Activated B cell treated with CpG ODN at 0.5 μM for 24 hours (primary cell): ENCODE measurements at places on chromosomes 2 and 18. TPM values are rescaled to one million over a fixed set of nuclear protein-coding genes. Genes with fewer than 3 reads are reported as not detected.

The HAUS1 gene
- 34.6 and 39.5 TPM in 2 replicates for total RNA-seq

The RAD51AP2 gene
- not detected in 2 replicates for total RNA-seq

The AAMP gene
- 63.4 and 63.6 TPM in 2 replicates for total RNA-seq

The KLHL14 gene
- 41.7 and 46.5 TPM in 2 replicates for total RNA-seq

The KRTCAP3 gene
- 6.3 and 10.0 TPM in 2 replicates for total RNA-seq

The FAM110C gene
- 0.18 TPM in 1 of 2 replicates, not detected in the other for total RNA-seq

The ANO7 gene
- total RNA-seq, result 1.2 and 1.5 TPM in 2 replicates

The RUFY4 gene
- total RNA-seq, result 0.53 TPM in 1 of 2 replicates, not detected in the other

The CPLX4 gene
- not detected in 2 replicates for total RNA-seq

The SH3RF3 gene
- 0.07 and 0.09 TPM in 2 replicates for total RNA-seq

The SLC11A1 gene
- 0.89 and 0.93 TPM in 2 replicates for total RNA-seq

DNA sequence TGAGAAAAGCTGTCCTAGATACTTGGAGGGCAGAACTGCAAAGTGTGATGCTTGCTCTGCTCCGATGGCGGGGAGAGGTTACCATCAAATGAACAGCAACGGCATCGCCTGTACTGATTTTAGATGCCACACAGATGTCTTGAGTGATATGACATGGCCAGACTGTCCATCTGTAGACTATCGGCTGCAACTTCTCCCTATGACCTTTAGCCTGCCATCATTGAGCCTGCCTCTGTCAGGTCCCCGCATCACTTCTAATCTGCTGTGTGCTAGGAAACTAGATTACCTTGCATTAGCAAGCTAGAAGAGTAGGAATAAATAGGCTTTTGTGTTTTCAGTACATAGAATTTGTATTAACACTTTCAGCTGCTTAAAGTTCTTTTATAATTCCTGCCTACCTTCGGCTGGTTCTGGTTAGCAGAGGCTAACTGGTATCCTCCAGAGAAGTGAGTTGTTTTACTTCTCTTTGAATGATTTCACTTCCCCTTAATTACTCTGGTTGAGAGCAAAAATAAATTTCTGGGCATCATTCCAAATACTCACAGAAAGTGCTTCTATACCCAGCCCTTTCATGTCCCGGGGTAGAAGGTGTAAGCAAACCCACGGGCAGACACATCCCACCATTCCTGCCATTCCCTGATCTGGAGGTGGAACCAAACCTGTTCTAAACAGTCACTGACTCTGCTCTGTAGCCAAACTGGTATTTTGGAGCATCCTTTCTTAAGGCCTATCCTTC, 24.0 kb downstream of the GAREM2 start:
- no peak for DNase-seq

DNA sequence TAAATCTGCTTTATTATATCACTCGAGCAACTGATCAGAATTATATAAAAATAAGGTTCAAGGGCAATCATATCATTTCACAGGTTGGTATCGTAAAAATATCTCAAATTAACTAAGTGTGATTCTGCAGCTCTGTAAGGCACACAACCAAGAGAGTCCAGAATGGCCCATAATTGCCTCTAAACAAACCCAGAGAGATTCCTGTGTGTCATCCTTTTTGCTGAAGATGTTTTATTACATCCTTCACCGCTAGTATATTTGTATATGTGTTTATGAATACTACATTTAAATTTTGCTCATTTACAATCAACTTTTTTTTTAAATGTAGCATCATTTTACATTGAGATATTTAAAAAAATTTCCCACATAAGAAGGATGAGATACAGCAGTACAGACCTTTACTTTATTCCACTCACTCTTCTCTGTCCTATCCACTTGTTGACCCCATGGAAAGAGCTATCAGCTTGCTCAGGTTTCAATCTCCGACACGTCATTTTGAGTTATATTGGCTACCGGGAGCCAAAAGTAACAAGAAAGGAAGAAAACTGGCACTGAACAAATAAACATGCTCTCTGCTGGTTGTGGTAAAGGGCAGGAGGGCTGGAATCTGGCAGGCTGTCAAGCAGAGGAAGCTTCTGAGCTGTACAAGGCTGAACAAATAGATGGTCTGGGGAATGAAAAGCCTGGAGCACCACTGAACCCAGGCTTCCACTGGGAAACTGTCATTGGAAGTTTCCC, 23.1 kb downstream of the PLA2R1 start:
- no peak for DNase-seq

- DNase-seq, result no peak
Measured at GRCh38 chr2:64374686-64375085, 79.3 kb upstream of the LGALSL start.

- DNase-seq, result no peak
Measured at GRCh38 chr2:43763091-43763490, 10.7 kb upstream of the DYNC2LI1 start.

DNA sequence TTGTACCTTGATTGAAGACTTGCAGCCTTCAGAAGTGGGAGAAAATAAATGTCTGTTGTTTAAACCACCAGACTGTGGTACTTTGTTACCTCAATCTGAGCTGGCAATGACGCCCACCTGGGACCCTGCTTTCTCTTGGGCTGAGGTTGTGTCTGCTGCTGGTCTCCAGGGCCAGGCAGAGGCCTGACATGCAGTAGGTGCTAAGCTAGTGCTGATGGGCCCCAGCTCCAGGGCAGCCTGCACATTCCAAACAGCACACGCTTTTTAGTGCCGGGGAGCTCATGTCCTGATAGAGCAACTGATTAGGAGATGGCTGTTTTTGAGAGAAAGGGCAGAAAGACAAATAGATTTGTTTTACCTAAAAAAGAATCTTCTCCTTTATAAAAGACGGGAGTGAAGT, 664.0 kb upstream of the HS6ST1 start:
- no peak for DNase-seq

GRCh38 chr2:117536139-117536538, 278.4 kb upstream of the DDX18 start:
- DNase-seq, result no peak

DNA sequence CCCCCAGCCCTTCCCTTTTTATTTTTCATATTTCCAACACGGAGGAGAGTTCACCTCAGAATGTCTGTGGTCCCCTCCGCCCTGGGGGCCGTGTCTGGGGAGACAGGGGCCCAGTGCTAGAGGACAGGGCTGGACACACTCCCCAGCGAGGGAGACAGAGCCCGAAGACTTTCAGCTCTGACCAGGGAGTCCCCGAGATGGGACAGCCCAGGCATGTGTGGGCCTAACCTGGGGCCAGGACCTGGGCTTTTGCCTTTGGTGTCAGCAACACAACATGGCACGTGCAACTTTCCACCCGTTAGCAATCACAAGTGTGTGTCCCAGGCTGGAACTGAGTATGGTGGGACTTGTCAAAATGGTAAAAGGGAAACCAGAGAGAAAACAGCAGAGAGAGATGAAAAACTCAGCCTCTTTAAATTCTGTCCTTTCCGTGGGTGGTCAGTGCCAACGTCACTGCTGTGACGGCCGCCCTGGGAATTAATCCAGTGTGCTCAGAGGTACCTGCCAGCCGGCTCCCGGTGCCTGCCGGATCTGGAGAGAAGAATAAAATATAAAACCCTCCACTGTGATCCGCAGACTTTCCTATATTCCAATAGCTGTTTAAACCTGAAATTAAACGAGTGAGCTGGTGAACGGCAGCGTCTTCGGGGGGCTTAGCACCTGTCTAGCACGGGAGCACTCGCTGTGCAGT, 245.8 kb downstream of the EIPR1 start:
- no peak for DNase-seq

GRCh38 chr2:172375251-172375650, 52.1 kb upstream of the ITGA6 start:
- no peak for DNase-seq

- no peak for DNase-seq
Measured at GRCh38 chr2:133390156-133390555, 178.1 kb downstream of the NCKAP5 start.

- DNase-seq, result no peak
Measured at GRCh38 chr18:23380001-23380550, 73.0 kb upstream of the RIOK3 start.

GRCh38 chr2:69465513-69466456, 28.6 kb upstream of the NFU1 start:
- no peak for DNase-seq

DNA sequence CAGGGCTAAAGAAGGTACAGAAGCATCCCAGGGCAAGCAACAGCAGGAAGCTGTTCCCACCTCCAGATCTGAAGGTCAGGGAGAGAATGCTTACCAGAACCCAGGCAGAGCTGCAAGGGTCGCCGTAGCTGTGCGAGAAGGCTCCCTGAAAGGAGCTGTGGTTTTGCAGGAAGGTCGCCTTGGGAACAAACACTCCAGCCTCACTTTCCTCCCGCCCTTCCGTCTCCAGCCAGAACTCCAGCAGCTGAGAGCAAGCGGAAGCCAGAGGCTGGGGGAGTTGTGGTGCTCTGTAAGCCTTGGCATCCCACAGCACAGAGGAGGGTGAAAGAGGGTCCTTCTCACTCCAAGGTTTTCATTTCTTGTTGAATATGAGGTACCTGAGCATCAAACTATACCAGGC, 18.3 kb upstream of the ICOS start:
- no peak for DNase-seq

DNA sequence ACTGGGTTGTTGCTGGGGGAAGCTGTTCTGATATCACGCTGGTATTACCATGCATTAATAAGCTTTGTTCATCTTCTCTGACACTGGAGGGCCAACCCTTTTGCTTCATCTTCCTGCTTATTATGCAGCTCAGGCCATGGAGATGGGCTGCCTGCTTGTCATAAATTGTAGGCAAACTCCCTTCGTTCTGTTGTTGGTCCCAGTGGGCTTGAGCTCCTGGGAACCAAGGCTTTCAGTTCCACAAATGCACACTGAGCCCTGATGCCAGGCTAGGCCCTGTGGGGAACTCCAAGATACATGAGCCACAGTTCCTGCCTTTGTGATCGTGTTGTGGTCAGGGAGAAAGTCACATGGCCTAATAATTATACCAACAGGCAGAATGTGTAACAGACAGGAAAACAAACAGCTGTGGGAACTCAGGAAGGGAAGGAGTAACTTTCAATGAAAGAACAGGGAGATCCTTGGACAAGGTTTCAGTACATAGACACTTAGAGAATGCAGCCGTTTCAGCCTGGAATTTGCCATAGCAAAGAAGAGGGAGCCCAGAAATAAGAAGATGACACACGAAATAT, 49.0 kb upstream of the BCL2L11 start:
- no peak for DNase-seq

DNA sequence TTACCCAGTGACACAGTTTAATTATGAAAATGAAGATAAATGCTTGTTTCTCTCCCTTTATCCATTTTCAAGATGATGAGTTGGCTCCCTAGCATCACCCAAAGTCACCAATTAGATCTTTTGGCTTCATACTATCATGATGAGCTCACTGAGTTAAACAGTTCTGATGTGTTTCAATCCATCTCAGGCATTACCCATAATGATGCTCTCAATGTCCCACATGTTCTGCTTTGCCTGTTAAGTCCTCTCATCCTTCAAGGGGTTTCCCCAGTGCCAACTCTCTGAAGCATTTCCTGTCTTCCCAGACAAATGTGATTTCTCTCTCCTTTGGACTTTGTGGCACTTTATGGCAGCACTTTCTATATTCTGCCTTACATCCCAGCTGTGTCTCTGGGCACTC, 92.6 kb downstream of the EPB41L3 start:
- no peak for DNase-seq

- no peak for DNase-seq
Measured at GRCh38 chr2:172775319-172775718, 39.7 kb downstream of the RAPGEF4 start.

- no peak for DNase-seq
Measured at GRCh38 chr18:9334973-9335696, 562 bp downstream of the TWSG1 start.

GRCh38 chr2:201406077-201406662, 45.1 kb downstream of the TRAK2 start:
- no peak for DNase-seq

DNA sequence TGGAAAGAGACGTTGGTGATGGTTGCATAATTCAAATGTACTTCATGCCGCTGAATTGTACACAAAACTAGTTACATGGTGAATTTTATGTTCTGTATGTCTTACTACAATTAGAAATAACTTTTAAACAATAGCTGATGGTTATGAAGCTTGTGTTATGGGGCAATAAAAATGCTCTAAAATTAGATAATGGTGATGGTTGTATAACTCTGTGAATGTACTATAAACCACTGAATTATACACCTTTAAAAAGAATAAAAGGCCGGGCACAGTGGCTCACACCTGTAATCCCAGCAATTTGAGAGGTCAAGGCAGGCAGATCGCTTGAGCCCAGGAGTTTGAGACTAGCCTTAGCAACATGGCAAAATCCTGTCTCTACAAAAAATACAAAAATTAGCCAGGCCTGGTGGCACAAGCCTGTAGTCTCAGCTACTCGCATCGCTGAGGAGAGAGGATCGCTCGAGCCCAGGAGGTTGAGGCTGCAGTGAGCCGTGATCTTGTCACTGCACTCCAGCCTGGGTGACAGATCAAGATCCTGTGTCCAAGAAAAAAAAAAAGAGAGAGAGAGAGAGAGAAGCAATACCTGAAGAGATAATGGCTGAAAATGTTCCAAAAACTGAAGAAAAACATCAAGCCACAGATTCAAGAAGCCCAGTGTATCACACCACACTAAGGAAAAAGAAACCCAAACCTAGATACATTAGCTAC, 6.3 kb downstream of the RNU4ATAC start:
- no peak for DNase-seq

GRCh38 chr18:59461171-59461570, 102.1 kb upstream of the LMAN1 start:
- DNase-seq, result no peak

GRCh38 chr18:10661317-10661716, 135.5 kb downstream of the NAPG start:
- no peak for DNase-seq

GRCh38 chr2:147469471-147469870, 375.4 kb upstream of the ACVR2A start:
- DNase-seq, result no peak

- DNase-seq, result no peak
Measured at GRCh38 chr2:37026050-37026449, 58.1 kb downstream of the HEATR5B start.

GRCh38 chr2:145909766-145910165, 1389.8 kb upstream of the ZEB2 start:
- DNase-seq, result no peak

- no peak for DNase-seq
Measured at GRCh38 chr2:234368861-234369261, 128.0 kb downstream of the ARL4C start.

- no peak for DNase-seq
Measured at GRCh38 chr2:102424754-102425153, 1.8 kb downstream of the IL18RAP start.

DNA sequence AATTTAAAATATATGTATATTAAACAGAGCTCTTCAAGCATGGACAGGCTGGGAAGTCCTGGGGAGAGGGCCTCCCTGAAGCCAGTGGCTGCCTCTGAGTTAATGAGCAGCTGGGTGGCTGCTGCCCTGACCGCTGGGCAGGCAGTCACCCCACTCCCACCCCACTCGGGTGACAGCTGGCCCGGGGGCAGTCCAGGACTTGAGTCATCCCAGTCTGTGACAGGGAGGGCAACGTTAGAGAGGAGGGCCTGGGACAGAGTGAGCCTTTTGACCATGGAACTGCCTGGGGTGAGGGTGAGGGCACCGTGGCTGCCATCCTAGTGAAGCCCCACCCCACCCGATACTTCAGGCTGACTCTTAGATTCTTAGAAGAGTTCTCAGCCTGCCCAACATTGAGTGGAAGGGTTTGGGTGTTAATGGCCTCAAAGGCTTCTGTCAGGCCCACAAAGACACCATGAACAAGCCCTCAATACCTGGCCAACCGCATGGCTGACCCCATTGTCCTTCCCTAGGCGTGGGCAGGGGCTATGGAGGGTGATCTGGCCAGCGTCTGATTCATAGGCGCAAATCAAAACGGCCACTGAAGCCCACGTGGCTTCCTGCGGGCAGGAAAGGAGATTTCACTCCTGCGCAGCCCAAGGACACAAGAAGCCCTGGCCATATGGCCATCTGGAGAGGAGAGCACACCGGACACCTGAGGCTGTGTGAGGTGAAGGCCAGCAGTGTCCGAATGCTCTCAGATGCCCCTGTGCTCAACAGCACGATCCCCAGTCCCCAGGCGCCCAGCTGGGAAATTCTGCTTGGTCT, 47.5 kb downstream of the MRPS5 start:
- no peak for DNase-seq
